Left ventricle myocardium inferior (tissue), 1 donor: ENCODE measurements at places on chromosomes 12 and 14. TPM values are rescaled to one million over a fixed set of nuclear protein-coding genes. Genes with fewer than 3 reads are reported as not detected.

The TPH2 gene
- not detected for total RNA-seq

The ANO2 gene
- total RNA-seq = 13.0 TPM

The SPIC gene
- not detected for total RNA-seq

The KCNH5 gene
- total RNA-seq = not detected

The COQ5 gene
- 41.8 TPM for total RNA-seq

The P2RX7 gene
- 1.6 TPM for total RNA-seq

The KRT71 gene
- total RNA-seq = not detected

The OR6C2 gene
- total RNA-seq = not detected

DNA sequence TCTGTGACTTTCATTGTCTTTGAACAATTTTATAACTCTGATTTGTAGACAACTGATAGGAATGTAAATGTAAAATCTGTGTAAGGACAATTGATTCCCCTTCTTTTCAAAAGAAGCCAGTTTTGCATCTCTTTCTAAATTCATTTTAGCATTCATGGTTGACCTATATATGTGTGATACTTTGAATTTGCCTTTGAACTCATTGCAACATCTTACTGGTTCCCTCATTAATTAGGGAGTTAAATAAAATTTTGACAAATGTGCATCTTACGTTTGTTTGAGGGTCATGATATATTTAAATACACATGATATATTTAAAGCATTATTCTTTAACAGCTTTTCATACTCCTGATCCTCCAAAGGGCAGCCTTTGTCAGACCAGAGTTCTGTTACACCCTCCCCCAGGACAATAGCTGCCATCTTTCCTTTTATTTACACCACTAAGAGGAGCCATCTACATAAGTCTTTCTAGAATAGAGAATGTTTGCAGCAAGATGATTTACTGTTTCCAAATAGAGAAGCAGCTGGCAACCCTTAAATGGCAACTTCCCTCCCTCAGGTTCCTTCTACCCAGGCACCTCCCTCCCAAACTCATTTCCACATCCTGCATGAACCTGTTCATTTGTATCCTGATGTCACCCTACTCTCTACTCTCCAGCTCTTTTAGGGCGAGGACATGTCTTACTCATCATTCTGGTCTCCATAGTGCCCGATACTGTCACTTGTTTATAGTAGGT is 40.2 kb upstream of the APPL2 start:
- no peak for DNase-seq

GRCh38 chr14:76765461-76765931 is 4.2 kb downstream of the VASH1 start:
- DNase-seq = no peak

DNA sequence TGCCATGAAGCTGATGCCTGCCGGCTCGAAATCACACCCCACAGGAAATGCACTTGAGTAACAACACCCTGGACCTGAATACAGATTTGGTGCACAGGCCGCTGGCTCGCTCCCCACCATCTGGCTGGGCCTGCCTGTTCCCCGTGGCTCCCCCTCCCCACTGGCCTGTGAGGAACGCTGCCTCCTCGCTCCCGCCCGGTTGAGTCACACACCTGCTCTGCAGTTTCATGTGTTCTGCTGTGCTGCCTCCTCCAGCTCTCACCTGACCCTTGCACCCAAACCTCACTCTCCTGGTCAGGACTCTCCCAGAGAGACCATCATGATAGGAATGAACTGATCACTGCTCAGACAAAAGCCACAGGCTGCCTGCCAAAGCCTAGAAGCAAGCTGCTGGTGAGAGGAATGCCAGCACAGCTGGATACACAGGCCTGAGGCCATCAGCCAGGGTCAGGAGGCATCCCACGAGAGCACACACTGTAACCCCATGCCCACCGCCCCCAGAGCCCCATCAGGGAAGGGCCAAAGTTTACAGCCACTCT is 3.8 kb upstream of the SIVA1 start:
- DNase-seq = no peak

GRCh38 chr12:104376650-104377513 is 73.3 kb downstream of the EID3 start:
- DNase-seq = no peak

- DNase-seq = no peak
Measured at GRCh38 chr12:107660235-107660634, 25.4 kb upstream of the PWP1 start.

- DNase-seq = no peak
Measured at GRCh38 chr12:95836185-95836609, 22.6 kb upstream of the SNRPF start.

- DNase-seq = no peak
Measured at GRCh38 chr14:98947911-98948595, 323.9 kb downstream of the BCL11B start.
